AML-193 (cell line): ENCODE measurements at places on chromosomes 11 and 22.
A peak's percentile ranks its signal among the peaks of the same experiment; 100 is the strongest.

- DNase-seq, result no peak
These were observed 70.2 kb upstream of the EED start for GRCh38 chr11:86174101-86175046.

DNA sequence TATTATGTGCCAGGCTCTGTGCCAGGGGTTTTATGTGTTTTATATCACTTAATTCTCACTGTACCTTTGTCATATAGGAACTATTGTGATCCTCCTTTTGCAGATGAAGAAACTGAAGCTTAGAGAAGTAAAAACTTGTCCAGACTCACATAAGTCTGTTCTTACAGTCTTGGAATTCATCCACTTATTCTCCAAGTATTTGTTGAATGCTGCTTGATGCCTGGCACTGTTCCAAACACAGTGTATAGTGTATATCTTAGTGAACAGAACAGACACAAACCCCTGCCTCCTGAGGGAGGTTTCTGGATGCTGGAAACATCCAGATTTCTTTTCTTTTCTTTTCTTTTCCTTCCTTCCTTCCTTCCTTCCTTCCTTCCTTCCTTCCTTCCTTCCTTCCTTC, 29.0 kb upstream of the FGF3 start:
- DNase-seq, result no peak

DNA sequence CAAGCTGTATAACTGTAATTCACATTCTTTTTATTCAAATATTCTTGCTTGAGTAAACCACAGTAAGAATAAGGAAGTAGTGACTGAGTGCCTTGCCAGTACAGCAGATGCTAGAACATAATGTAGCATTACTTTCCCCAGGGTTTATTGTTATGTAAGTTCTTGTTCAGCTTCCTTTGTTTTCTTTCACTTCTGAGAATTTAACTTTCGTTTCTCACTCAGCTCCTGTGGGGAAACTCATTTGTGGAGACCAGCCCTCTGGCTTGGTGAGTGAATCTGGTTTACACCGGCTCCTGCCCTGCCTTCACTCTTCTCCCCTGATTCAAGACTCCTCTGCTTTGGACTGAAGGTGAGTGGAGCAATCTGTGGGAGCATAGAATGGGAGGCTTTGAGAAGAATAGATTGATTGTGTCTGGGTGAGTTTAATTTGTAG, at the start of gene TRIM22:
TSS of gene TRIM22 (plus strand) at position 240 of the 433 bp plus-strand sequence. CDS start 6,443 bp downstream, outside the sequence.
- DNase-seq, result peak; percentile 90

- no peak for DNase-seq
These were observed 45.4 kb upstream of the YWHAH start for GRCh38 chr22:31898926-31899325.

DNA sequence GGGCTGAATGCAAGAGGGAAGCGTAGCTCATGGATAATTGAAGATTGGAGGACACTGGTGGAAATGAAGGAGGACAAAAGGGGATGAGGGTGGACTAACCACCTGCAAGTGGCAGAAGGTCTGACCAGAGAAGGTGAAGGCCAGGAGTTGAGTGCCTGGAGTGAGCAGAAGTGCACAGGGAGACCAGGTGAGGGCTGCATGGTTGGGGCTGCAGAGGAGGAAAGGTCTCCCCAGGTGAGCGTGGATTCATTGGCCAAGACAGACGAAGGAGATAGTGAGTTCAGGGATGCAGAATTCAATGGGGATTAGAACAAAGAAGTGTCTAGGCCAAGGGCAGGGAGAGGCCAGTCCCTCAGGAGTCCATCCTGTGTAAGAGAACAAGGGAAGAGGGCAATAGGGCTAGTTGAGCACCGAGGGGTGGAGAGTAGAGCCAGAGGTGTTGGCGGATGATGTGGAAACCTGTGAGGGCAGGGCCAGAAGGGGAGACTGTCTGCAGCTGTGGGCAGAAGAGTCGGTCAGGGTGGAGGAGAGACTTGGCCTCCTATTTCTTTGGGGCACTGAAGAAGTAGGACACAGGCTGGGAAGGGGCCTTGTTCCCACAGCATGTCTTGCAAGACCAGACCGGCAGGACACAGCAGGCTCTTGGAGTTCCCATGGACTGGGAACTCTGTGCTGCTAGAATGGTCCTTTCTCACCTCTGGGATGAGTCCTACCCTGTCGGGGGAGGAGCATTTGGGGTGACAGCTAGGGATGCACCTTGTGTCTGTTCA, 6.7 kb downstream of the TRIM29 start:
- DNase-seq, result no peak

DNA sequence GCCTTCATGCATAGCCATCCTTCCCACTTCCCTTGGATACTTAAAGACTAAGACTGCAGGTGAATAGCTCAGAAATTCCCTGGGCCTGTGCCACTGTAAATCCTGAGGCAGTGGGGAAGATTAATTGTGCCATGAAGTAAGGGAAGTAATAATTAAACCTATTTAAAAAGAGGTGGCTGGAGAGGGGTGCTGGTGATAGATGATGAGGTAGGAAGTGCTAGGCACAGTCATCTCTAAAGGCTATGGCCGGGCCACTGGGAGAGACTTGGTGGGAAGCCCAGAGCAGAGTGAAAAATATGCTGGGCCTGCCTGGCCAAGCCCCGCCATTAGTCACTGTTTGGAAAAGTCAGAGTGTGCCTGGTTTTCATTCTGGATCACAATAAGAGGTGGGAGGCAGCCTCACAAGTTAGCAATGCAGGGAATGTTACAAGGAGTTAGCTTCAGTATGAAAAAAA, 197.2 kb upstream of the PITPNB start:
- DNase-seq, result no peak

DNA sequence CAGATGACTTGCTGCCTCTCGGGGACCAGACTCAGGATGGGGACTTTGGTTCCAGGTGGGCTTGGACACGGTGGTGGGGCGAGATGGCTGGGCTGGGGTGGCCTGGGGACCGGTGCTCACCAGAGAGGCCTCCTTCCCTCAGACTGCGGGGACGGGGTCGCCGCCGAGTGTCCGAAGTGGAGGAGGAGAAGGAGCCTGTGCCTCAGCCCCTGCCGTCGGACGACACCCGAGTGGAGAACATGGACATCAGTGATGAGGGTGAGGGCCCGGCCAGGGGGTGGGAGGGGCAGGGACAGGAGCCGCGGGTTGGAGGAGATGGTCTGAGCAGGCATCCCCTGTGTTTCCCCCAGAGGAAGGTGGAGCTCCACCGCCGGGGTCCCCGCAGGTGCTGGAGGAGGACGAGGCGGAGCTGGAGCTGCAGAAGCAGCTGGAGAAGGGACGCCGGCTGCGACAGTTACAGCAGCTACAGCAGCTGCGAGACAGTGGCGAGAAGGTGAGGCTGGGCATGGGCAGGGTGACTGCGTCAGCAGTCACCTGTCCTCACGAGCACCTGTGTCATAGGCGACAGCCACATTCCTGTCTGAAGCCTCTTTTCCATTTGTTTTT, 5.9 kb downstream of the SART1 start:
- no peak for DNase-seq

GRCh38 chr11:111378185-111378860, 752 bp downstream of the POU2AF1 start:
- no peak for DNase-seq

GRCh38 chr11:64767344-64768299, 7.8 kb upstream of the PYGM start:
- peak; percentile 37 for DNase-seq

DNA sequence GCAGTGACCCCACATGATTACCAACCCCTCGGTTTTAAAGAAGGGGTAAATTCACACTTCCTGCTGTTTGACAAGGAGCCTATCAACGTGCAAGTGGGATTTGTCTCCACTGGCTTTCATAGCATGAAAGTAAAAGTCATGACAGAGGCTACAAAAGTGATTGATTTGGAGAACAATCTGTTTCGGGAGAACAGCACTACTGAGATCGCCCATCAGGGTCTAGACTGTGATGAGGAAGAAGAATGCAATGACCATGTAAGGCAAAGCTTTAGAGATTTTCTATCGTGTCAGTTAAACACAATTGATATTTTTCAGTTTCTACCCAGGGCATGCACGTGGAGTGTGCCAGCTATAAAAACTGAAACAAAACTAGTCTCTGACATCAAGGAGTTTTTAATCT, 41.7 kb downstream of the HORMAD2 start:
- DNase-seq, result no peak

GRCh38 chr22:17601031-17601430, 27.5 kb downstream of the ATP6V1E1 start:
- no peak for DNase-seq

- no peak for DNase-seq
These were observed 15.2 kb downstream of the SCARF2 start for GRCh38 chr22:20422271-20423007.

- DNase-seq, result no peak
These were observed 121.5 kb downstream of the MAML2 start for GRCh38 chr11:96221244-96222070.

GRCh38 chr22:26993886-26994285, 336.5 kb downstream of the MIAT start:
- no peak for DNase-seq
